Smooth muscle cell of the umbilical artery (primary cell): ENCODE measurements at places on chromosomes 3 and 15. TPM values are rescaled to one million over a fixed set of nuclear protein-coding genes. Genes with fewer than 3 reads are reported as not detected.

Gene AP3B2
- total RNA-seq = 0.23 and 0.89 TPM in 2 replicates

Gene ATP13A5
- not detected in 2 replicates for total RNA-seq

Gene SERPINI2
- not detected in 2 replicates for total RNA-seq

Gene IGF2BP2
- 40.7 and 82.7 TPM in 2 replicates for total RNA-seq

Gene ZWILCH
- total RNA-seq = 5.6 and 18.5 TPM in 2 replicates
